ENCODE measurements at places on chromosomes 2 and 18.

DNA sequence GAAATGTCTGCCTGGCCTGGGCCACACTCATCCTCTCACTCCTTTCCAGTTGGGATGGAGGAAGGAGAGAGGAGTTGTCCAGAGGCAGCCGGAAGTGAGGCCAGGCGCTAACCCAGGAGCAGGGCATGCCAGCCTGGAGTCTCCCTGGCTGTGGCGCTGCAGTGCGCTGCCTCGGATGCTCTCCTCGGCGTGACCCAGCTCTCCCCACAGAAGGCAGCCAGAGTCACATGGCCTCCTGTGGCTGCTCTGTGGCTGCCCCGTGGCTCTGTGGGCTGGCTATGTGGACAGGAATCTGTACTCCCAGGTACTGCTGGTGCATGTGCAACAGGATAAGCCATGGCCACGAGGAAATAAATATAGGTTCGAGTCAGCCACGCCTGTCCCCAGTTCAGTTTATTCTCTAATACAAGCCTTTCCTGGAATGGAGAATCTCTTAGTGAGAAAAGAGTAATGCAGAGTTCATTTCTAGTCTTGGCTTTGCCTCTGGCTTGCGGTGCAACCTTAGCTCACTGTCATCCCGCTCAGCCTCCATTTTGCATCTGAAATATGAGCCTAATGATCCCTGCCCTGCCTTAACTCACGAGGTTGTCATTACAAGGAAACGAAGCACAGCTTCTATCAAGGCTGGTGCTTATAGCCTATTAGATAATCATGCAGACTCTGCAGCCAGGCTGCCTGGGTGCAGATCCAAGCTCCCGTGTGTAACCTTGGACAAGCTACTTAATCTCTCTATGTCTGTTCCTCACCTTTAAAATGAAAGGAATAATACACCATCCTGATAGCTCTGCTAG is 106.3 kb downstream of the ANTXR1 start:
- DNase-seq: no peak

DNA sequence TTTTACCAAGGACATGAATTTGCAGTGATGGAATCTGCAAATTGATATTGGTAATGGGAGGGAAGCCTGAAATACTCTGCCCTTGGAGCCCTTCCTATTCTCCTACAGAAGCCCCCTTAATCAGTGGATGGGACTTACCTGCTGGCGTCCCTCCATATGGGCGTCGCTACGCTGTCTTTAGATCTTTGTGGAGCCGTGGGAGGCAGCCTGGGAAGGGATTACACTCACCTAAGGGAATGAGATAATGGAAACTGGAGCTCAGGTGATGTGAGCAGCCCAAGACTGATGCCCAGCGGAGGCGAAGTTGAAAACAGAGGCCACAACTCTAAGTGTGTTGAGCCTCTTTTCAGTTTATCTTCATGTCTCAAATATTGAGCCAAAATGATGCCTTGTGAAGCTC is 306.6 kb downstream of the MYCN start:
- DNase-seq: no peak

DNA sequence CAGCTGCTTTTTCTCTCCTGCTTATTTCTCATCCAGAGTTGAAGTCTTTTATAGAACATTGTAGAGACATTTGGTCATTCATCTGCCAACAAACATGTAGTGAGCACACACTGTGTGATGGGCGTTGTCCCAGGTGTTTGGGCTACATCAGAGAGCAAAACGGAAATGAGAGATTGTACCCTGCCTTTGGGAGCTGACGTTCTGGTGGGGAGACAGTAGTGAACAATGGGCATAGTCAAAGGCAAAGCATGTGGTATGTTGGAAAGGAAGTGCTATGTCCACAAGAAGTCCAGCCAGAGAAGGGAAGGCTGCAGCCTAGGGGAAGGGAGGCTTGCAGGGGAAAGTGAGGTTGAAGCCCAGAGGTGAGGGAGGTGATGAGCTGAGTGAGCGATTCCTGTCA is 78.1 kb downstream of the PIEZO2 start:
- no peak for DNase-seq

- DNase-seq: no peak
Observed at GRCh38 chr2:235141411-235142128, 189.8 kb downstream of the SH3BP4 start.

DNA sequence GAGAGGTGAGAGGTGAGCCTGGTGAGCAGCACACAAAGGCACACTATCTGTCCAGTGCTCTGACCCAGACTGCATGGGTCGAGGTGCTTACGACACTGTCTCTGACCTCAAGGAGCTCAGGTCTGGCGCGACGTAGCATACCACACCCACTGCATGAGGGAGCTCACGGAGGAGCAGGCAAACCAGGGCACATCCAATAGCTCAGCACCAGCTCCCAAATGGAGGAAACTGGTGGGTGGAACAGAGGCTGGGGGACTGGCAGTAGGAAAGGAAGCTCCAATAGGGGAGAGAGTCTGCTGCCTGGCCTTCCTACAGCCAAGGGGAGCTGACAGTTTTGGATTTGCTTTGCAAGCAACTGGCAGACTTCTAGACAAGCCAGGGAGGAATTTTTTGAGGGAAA is 36.3 kb downstream of the CELF4 start:
- DNase-seq: no peak

DNA sequence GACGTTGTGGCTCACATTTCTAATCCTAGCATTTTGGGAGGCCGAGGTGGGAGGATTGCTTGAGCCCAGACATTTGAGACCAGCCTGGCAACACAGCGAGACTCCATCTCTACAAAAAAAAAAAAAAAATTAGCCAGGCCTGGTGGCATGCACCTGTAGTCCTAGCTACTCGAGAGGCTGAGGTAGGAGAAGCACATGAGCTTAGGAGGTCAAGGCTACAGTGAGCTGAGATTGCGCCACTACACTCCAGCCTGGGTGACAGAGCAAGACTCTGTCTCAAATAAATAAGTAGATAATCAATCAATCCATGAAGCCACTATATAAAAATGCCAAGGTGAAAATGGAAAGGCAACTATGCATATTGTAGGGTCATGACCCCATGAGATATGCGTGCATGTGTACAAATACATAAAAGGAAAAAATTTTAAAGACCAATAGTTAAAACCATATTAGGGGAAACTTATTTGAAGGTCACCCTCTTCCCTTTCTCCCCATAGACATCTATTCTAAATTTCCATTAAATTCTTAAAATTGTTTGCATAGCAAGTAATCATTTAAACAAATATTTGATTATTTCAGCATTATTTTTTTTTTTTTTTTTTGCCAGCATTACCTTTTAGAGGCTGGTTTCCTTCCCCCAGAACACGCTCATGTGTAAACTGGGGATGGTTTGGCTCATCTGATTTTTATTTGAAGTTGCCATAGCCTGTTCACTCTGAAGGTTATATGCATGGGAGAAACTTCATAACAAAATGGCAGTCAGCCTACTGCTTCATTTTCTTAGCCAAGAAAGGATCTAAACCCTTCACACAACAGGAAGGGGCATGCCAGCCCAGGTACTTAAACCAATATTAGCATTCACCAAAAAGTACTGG is 37.3 kb upstream of the TMEM247 start:
- DNase-seq: no peak

DNA sequence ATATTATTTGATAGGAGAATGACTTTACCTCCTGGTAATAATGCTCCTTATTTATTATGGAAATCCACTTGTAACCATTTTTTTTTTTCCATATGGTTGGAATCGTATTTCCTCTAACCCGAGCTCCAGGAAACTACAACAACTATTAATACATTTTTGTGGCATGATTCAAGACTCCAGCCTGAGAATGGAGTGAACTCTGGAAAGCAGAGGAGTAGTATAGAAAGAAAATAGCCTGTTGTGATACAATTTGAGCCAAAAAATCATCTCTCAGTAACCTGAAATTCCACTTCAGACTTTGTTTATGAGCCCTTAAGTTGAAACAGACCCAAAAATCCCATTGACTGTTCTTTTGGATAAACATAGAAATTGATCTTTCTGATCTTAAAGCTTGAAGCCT is 921.1 kb downstream of the SOCS6 start:
- DNase-seq: no peak

GRCh38 chr2:128641421-128642080 is 322.9 kb upstream of the HS6ST1 start:
- no peak for DNase-seq
